ENCODE measurements at places on chromosomes 7 and 10.
A peak's percentile ranks its signal among the peaks of the same experiment; 100 is the strongest.

DNA sequence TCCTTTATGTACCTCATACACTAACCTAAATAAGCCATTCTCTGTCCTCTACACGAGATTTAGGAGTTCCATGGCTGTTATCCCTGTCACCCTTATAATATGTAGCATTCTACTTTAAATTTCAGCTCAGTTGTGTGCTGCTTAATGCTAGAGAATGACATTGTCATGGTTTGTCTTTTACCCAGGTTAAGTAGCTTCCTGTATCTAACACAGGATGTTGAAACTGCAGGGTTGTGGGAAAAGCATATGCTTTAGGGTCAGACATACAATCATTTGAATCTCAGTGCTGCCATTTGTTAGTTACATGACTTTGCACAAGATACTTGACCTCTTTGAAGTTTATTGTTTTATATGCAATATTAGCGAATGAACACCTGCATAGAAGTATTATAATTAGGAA is 235.1 kb upstream of the CACNA2D1 start:
- no peak for DNase-seq

GRCh38 chr7:80439894-80440821 is 71.7 kb downstream of the GNAT3 start:
- peak; percentile 60 for DNase-seq

GRCh38 chr7:118609207-118609606 is 384.7 kb downstream of the ANKRD7 start:
- no peak for DNase-seq

GRCh38 chr10:34491678-34492077 is 323.4 kb downstream of the PARD3 start:
- no peak for DNase-seq

DNA sequence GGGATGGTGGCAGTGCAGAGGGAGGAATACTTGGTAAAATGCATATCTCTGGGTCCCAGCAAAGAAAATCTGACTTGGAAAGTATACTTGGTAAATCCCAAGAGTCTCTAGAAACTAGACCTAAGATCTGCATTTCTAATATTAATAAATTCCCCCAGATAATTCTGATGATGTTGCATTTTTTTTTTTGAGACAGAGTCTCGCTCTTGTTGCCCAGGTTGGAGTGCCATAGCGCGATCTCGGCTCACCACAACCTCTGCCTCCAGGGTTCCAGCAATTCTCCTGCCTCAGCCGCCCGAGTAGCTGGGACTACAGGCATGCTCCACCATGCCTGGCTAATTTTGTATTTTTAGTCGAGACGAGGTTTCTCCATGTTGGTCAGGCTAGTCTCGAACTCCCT is 97.9 kb upstream of the ANK3 start:
- DNase-seq, result no peak

- DNase-seq, result no peak
Observed at GRCh38 chr10:65142641-65143435, 1621.6 kb downstream of the REEP3 start.

GRCh38 chr10:121284936-121285335 is 313.3 kb downstream of the FGFR2 start:
- DNase-seq, result no peak

- DNase-seq, result no peak
Observed at GRCh38 chr7:96285579-96285978, 36.3 kb downstream of the SLC25A13 start.

GRCh38 chr7:33677556-33677955 is 227.8 kb upstream of the BMPER start:
- no peak for DNase-seq

DNA sequence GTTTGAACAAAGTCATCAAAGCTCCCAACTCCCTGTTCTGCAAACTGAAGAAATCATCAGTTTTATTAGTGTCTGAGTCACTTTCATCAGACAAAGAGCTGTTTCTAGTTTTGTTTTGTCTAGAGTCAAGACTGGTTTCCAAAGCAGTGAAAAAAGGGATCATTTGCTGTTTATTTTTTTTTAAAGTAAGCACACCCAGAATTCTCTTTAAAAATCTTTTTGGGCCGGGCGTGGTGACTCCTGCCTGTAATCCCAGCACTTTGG is 972.0 kb upstream of the CELF2 start:
- no peak for DNase-seq

- DNase-seq, result no peak
Observed at GRCh38 chr7:90856351-90857070, 260.4 kb downstream of the CDK14 start.

DNA sequence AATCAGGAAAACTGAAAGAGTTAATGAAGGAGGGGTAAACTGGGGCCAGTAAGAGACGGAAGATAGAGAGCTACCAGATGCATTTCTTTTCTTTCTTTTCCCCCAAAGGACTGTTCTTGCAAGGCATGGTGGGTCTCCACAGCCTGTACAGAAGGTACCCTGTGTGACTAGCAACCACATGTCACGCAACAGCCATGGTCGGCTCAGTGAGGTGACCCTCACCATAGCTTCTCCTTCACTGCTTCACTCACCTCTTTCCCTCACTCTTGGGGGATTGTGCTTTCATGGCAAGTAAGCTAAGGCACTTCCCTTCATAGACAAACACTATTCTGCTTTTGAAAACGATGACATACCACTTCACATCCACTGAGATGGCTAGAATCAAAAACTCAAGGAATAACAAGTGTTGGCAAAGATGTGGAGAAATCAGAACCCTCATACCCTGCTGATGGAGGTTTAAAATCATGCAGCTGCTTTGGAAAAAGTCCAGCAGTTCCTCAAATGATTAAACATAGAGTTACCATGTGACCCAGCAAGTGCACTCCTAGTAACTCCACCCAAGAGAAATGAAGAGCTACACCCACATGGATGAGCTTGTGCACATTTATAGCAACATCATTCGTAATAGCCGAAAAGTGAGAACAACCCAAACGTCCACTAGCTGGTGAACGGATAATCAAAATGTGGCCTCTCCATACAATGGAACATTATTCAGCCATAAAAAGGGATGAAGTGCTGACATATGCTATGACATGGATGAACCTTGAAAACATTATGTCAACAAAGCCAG is 3.8 kb upstream of the INSIG1 start:
- DNase-seq, result peak; percentile 96

GRCh38 chr7:146378196-146378595 is 261.6 kb downstream of the CNTNAP2 start:
- no peak for DNase-seq

GRCh38 chr10:130191380-130191779 is 55.2 kb downstream of the GLRX3 start:
- no peak for DNase-seq

DNA sequence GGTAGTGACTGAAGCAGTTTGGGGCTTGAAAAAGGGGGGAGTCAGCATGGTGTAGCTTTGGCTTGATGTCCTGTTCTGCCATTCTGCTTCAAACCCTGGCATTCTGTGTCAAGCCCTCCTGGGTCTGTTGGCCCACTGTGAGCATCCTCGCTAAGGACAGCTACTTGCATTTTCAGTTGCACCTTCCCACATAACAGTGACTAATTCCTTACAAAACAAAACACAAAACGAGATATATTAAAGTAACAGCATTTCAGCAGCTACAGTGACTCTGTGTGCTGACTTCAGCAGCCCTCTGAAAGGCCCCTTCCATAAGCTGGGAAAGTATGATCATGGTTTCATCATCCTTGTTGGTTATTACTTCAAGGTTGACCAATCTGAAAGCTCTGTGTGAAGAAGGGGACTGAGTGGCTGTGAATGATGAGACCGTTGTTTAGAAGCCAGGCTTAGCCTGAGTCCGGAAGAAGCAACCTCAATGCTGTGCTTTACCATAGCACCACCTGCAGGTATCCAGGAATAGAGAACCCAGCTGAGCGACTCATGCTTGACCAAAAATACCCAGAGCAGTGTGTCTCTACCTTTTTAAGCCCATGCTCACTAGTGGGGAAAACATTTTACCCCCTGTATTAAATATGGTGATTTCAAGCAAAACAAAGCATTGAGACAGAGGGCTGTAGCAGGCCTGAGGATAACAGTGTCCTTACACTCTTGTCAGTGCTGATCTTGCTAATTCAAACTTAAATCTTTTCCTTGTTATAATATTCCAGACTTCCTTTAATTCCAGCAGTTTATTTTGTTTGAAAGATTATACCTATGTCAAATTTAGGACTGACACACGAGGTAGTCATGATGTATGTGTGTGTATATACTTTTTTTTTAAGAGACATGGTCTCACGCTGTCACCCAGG is 42.6 kb upstream of the CC2D2B start:
- peak; percentile 63 for DNase-seq

- DNase-seq, result no peak
Observed at GRCh38 chr10:101022967-101023705, 7.8 kb downstream of the PDZD7 start.

GRCh38 chr10:43689618-43689954 is 40.9 kb upstream of the ZNF32 start:
- DNase-seq, result peak; percentile 39

DNA sequence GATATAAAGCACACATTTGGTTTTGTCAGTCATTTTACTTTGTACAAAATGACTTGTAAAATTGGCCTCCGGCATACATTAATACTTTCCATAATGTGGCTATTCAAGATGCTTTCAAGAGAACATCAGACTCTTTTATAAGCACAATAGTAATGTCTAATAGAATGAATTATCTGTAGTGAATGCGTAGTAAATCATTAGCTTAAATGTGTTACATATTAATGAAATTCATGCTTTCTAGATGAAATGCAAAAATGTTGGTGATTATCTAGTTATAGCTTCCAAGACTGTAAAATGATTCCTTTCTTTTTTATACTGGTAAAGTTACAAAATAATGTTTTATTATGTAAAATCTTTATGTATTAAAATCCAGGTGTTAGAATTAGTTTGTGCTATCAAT is 144.0 kb downstream of the BBS9 start:
- no peak for DNase-seq

DNA sequence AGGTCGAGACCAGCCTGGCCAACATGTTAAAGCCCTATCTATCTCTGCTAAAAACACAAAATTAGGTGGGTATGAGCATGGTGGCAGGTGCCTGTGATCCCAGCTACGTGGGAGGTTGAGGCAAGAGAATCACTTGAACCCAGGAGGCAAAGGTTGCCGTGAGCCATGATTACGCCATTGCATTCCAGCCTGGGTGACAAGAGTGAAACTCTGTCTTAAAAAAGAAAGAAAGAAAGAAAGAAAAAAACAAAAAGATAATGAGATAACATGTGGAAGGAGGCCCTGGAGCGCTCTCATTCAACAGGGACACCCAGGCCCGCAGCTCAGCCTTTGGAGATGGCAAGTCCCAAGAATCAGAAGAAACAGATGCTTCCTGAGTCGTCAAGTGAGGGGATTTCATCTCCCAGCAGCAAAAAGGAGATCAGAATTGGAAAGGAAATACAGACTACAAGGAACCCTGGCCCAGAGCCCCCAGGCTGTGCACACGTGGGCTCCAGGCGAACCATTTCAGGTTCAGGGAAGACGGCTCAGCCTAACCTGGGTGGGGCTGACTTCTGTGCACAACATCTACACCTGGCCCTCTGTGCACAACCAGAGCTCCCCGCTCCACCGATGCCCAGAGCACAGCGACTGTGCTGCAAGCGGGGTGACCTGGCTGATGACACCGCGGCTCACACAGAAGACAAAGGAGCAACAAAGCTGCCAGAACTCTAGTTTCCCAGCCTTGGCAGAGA is 33.3 kb downstream of the GNA12 start:
- DNase-seq, result no peak

DNA sequence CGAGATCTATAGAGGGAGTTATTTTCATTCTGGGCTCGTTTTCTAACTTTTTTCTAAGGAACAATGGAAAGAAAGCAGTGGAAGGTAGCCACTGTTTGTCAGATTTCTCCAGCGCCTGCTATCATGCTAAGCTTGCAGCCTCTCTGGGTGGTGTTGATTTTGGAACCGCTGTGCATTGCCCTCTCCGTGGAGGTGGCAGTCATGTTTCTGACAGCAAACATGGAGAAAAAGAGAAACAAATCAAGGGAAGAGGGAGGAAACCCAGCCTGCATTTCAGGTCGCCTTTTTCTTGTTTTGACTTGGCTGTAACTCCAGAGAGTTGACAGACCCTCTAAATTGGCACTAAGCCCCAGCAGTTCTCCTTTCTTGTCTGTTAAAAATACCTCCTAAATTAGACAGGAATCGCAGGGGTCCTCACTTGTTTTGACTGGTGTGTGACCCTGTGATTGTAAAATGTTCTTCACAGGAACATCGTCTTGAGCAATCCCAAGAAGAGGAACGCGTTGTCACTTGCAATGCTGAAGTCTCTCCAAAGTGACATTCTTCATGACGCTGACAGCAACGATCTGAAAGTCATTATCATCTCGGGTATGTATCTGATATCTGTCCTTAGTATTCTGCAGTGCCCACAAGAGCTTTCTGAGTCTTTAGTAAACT is 4.8 kb downstream of the ECHDC3 start:
- DNase-seq, result peak; percentile 77

DNA sequence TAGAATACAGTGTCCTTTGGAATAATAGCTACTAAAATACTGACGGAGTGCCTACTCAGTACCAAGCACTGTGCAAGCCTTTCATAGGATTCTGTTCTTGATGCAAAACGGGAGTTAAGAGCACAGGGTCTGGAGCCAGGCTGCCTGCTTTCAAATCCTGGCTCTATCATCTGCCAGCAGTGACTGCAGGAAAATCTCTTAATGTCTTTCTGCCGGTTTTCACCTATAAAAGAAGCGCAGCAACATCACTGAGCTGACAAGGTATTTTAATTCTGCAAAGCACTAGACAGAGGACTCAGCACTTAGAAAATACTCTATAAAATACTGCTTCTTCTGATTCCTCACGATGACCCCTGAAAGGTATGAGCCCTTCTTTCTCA is 659 bp downstream of the FIGNL1 start:
- no peak for DNase-seq

- no peak for DNase-seq
Observed at GRCh38 chr7:95253986-95254385, 70.3 kb downstream of the PON1 start.

GRCh38 chr7:139532636-139533155 is 9.2 kb downstream of the CLEC2L start:
- peak; percentile 60 for DNase-seq
